Omental fat pad (tissue), 4 donors: ENCODE measurements at places on chromosomes 7 and 10. TPM values are rescaled to one million over a fixed set of nuclear protein-coding genes. Genes with fewer than 3 reads are reported as not detected.

LRIT1 gene
- not detected for total RNA-seq

GRCh38 chr10:97922022-97922758, 72.5 kb downstream of the GOLGA7B start:
- no peak for DNase-seq

NUDT13 gene
- 2.4 TPM for total RNA-seq

MEOX2 gene
- total RNA-seq, result 96.9 TPM

FAM237B gene
- total RNA-seq, result not detected

GRCh38 chr7:91720260-91720937, 160.1 kb downstream of the MTERF1 start:
- no peak for DNase-seq

GRM8 gene
- not detected for total RNA-seq

NPTX2 gene
- 2.2 TPM for total RNA-seq

OR9A2 gene
- not detected for total RNA-seq

DNA sequence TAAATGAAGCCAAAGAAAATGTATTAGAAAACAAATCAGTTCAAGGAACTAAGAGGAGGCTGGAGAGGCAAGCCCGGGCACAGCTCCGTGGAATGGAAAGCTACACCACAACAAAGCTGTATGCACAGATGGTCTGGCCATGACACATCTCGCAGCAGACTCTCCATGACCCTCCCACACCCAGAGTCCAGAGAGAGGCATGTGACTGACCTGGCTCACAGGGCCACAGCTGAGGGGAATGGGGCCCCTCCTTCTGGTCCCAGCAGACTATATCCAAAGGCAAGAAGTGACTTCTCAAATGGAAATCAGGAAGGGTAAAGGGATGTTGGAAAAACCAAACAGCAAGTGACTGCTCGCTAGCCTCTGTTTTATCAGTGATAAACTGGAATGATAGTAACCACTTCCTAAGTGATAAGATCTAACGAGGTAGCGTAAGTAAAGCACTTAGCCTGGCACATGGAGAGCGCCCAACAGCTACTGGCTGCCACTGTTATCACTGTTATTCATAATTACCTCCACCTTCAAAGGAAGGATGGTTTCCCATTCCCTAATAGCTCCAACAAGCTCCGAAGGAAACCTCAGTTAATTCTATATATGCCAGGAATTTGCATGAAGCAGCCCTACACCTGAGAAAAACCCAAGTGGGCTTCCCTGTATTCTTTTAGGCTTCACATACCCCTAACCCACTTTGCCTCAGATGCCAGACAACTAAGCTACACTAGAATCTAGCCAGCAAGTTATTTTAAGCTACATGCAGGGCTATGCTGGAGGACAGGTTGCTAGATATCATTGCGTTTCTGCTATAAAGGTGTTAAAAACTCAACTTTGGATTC, 8.4 kb downstream of the OSBPL3 start:
- DNase-seq, result no peak

GRCh38 chr10:124921261-124921660, 20.7 kb upstream of the ZRANB1 start:
- no peak for DNase-seq

DNA sequence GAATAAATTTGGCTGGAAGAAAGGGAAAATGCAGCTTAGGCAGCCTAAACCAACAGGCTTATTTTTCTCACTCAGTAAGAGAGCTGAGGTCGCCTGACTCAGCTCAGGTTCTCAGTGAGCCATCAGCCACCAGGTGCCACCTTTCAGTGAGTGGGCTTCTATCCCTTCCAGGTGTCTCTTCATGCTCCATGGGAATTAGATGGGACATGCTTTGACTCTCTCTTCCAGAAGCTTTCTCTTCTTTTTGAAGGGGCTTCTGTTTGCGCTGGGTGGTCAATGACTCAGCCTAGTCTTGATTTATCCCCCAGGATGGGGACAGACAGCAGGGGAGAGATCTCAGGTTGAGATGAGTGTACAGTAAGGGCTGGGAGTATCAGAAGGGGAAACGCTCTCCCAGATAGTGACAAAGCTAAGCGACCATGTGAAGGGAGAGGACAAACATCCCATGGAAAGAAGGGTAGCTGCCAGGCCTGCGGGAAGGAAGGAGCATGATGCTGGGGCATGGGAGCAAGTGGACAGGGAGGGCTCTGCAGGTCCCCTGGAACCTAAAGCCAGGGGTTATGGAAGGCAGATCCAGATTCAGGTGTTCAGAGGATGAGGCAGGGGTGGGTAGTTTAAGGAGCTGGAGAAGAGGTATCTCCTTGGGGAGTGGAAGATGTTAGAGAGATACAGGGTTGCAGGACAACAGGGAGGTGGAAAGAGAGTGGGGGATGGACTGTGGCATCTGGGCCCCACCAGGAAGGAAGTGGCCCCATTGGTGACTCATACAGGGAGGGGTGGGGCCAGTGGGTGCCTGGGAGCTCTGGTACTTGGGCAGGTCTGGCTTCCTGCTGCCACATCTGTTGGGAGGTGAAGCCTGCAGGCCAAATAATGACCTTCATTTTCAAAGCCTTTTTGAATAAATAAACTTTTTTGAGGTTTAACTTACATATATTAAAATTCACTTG, 32.5 kb downstream of the OGDH start:
- DNase-seq, result no peak

GRCh38 chr10:14571866-14572507, 202.7 kb downstream of the FAM107B start:
- DNase-seq, result no peak

CAV1 gene
- total RNA-seq, result 462 TPM
